Smooth muscle cell of the brain vasculature (primary cell): ENCODE measurements at places on chromosomes 16 and 17.

DNA sequence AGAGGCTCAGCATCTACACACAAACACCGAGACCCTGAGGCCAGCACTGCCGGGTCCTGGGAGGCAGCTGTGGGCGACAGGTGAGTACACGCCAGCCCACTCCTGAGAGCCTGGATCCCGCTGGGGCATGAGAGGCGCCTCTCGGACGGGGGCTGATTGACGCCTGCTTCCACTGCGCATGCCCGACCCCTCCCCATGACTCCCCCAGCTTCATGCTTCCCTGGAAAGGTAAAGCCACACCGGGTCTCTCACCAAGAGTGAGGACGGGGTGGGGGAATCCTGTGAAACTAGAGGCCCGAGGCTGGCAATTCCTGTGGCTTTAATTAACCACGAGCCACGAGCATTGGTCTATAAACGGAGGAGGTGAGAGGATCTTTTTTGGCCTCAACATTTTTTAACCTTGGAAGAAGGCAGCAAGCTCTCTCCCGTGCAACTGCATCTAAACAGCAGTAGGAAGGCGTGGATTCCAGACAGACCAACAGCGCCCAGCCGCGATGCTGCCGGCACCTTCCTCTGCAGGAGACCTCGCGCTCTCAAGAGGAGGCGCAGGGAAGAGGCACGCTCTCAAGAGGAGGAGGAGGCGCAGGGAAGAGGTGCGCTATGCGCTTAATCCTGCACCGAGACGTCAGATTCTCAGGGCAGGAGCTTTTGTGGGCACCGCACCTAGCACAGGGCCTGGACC is 71.8 kb upstream of the METRNL start:
- no peak for DNase-seq

GRCh38 chr17:35969558-35970380 is 11.5 kb downstream of the CCL16 start:
- DNase-seq: peak; percentile 56

GRCh38 chr16:19167710-19168370 is at the start of gene SYT17:
Gene SYT17 (plus strand): TSS chr16:19168240. CDS start chr16:19168647, 407 bp downstream.
- DNase-seq: no peak

DNA sequence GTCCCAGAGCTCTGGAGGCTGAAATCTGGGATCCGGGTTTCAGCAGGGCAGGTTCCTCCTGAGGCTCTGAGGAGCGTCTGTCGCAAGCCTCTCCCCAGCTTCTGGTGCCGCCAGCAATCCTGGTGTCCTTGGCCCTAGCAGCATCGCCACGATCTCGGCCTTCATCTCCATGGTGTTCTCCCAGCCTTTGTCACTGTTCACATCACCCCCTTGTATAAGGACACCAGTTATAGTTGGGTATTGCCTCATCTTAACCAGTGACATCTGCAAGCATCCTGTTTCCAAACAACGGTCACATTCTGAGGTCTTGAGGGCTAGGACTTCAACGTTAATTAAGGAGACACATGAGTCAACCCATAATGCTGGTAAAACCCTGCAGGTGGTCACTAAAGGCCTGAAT is 2.8 kb upstream of the PPP1R27 start:
- DNase-seq: no peak

DNA sequence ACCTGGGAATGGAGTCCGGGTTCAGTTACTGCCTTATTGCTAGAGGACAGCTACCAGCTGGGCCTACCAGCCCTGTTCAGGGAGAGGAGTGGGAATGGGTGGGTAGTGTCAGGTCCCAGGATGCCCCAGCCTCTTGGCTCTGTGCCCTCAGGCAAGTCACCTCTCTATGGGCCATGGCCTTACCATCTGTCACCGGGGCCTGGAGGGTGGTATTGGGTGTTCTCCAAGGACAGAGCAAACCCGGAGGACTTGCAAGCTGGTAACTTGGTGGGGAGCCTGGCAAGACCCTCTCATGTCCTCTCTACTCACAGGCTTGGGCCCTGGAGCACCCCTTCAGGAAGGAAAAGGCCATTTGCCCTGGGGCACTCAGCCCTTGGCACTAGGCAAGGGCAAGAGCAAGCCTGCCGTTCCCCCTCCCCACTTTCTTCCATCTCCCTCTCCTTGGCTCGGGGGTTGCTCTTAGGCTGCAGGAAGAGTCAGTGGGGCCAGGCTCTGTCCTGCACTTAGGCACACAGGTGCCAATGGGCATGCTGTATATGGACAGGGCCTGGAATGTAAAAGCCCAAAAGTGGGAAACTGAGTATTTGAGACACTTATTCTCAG is 170.0 kb upstream of the ZNF267 start:
- no peak for DNase-seq

- no peak for DNase-seq
These were observed 62.4 kb upstream of the NLK start for GRCh38 chr17:27980043-27980442.

GRCh38 chr17:1216217-1217088 is 36.7 kb upstream of the ABR start:
- DNase-seq: no peak

GRCh38 chr16:12054868-12055267 is 78.3 kb downstream of the SNX29 start:
- no peak for DNase-seq

DNA sequence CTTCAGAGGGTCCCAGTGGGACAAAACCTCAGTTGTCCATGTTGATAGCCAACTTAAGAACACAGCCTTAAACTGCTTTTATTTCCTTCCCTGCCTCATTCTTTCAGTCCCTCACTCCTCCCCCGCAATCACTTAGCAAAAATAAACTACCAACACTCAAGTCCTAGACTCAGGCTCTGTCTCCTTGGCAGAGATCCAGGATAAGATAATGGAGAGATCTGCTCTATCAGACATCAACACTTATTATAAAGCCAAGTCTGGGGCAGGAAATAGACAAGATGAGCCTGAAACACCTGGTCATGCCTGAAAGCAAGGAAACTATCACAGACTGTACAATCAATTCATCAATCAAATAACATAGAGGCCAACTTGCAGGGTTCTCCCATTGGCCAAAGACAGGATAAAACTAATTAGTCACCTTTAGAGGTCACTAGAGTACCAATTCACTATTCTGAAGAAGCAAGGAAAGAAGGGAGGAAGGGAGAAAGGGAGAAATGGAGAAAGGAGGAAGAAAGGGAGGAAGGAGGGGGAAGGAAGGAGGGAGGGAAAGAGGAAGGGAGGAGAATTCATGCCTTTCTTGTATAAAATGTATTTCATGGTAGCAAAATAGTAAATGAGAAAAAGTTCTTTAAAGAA is 15.7 kb downstream of the HYDIN start:
- no peak for DNase-seq

DNA sequence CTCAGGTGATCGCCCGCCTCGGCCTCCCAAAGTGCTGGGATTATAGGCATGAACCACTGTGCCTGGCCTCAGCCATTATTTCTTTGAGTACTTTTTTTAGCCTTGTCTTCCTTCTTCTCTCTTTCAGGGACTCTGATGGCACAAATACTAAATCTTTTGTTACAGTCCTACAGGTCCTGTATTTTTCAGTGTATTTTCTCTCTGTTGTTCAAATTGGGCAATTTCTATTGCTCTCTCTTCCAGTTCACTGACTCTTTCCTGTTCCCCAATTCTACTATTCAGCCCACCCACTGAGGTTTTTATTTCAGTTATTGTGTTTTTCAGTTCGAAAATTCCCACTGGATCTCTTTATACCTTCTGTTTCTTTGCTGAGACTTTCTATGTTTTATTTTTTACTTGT is 7.5 kb upstream of the DOK4 start:
- DNase-seq: no peak

DNA sequence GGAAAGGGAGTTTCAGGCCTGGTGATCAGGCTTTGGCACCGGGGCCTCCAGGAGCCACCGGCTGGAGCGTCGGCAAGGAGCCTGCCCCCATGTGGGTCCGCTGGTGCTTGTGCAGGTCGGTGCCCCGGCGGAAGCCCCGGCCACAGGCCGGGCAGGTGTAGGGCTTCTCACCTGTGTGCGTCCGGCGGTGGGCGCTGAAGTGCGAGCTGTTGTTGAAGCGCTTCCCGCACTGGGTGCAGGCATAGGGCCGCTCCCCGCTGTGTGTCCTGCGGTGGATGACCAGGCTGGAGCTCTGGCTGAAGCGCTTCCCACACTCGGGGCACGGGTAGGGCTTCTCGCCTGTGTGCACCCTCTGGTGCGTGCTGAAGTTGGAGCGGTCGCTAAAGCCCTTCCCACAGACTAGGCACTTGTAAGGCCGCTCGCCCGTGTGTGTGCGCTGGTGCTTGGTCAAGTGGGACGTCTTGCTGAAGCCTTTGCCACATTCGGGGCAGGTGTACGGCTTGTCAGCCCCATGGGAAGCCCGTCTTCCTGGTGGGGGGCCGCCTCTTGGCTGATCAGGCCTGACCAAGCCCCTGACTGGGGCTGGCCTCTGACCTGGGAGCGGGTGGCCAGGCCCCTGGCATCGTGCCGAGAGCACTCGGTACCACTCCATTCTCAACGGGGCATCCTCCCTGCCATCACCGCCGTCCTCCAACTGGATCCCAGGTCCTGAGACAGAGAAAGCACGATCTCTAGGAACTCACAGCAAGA is 14.4 kb downstream of the ZNF500 start:
- no peak for DNase-seq

- DNase-seq: no peak
These were observed 7.3 kb downstream of the SLC22A31 start for GRCh38 chr16:89192956-89193575.

- no peak for DNase-seq
These were observed 40.3 kb upstream of the MRPS23 start for GRCh38 chr17:57889892-57890856.

GRCh38 chr16:25606069-25606468 is 85.7 kb upstream of the HS3ST4 start:
- DNase-seq: no peak

DNA sequence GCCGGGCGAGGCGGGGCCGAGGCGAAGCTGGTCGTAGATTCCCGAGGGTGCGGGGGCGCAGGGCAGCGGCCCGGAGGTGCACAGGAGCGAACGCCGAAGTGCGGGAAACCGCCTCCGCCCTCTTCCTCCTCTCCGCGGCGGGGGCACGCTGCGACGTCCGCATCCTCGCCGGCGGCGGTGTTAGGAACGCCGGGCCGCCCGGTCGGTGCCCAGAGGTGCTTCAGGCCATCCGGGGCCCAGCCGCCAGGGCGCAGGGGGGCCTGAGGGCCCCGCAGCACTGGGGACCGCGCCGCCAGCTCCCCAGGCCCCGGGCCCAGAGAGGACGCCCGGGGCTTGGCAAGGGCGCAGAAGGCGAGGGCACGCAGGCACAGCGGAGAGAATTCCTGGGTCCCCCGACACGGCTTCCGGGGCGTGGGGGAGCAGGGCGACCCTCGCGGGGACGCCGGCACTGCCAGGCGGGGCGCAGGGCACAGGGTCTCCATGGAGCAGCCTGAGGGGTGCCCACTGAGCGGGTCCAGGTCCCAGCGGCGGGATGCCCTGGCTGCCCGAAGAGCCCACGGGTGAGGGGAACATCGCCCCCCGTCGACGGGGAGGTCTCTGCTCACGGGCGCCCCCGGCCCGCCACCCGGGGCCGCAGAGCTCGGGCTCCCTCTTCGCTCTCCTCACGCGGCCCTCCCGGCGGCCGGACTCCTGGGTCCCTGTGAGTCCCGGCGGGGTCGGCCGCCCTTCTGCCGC is 576 bp downstream of the EPOP start:
- DNase-seq: no peak

- DNase-seq: no peak
These were observed 411.4 kb upstream of the SOX9 start for GRCh38 chr17:71709271-71709890.

DNA sequence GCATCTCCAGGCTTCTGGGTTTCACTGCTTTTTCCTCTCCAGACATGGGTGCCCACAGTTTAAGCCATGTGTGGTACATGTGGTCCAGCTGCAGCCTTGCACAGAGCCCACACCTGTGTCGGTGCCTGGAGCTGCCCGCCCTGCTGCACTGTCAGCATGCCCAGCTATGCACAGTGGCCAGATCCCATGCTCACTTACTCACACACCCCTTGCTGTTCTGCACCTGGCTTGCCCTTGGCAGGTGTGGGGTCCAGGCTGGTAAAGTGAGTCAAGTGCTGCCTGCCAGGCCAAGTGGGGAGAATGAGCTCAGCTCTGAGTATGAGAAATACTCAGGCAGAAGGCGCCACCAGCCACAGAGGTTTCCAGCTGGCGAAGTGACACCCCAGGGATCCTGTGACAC is 739.9 kb downstream of the CDH11 start:
- DNase-seq: no peak

DNA sequence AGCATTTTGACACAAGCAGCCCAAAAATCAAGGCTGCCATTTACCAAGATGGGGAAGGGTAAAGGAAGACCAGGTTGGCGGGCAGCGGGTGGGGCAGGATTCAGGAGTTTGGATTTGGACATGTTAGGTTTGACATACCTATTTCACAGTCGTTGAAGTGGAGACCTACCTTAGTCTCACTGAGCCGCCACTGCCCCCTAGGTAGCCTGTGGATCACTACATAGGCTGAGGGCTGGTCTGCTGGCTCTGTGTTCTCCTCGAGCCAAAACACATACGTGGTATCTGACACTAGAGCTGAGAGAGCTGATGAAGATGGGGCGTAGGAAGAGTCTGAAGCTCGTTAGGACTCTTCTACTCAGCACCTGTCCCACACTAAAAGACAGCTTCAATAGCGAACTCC is 115.1 kb downstream of the HIC1 start:
- DNase-seq: no peak

- no peak for DNase-seq
These were observed 68.2 kb downstream of the SREBF1 start for GRCh38 chr17:17768424-17769088.

GRCh38 chr17:56597495-56597990 is 4.0 kb downstream of the NOG start:
- DNase-seq: no peak

- DNase-seq: no peak
These were observed 38.9 kb upstream of the CMIP start for GRCh38 chr16:81405702-81406113.

GRCh38 chr16:79658301-79659033 is 57.9 kb upstream of the MAF start:
- peak; percentile 73 for DNase-seq

- DNase-seq: no peak
These were observed 90.3 kb downstream of the KATNIP start for GRCh38 chr16:27640277-27640600.

DNA sequence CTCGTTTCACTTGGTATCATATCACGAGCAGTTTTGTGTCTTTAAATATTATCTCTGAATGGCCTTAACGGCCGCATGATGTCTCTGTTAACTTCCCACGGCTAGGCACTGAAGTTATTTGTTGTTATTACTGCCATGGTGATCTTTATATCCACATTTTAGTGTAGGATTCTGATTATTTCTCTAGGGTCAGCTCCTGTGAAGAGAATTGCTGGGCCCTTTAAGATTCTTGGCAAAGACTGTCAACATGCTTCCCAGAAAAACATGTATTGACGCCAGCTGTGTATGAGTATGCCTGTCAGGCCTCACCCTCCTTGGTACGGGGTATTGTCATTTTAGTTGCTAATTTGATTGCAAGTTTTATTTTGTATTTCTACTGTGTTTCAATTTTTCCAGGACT is 263.5 kb downstream of the SNX29 start:
- DNase-seq: peak; percentile 17
